ENCODE measurements at places on chromosomes 4 and X.

DNA sequence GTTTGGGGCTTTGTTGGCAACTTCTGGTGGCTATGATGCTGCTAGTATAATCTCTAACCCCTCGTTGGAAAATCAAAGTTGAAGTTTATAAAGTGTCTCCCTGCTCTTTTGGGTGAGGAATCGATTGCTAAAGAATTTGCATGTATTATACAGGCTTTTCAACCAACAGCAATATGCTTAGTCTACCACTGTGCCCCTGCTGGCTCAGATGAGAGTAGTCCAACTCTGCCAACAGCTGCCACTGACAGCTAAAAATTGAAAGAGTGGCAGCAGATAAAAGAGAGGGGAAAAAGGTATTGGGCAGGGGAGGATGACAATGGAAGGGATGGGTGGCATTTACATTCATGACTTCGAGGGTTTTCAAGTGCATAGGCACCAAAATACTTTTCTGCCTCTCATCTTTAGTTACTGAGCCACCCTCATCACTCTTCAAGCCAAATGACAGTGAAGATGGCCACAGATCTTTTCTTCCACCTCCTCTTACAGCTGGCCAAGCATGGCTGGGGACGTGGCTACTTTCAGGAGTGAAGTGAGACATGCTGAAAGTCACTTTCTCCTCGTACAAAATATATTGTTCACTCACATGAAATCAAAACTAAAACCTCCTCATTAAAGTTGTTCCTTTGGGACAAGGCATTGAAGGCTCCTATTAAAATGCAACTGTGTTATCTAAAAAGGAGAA, 2.7 kb upstream of the GRIA3 start:
- no peak for ATAC-seq

GRCh38 chr4:166724369-166724768, 509.9 kb downstream of the SPOCK3 start:
- no peak for ATAC-seq

GRCh38 chr4:145709336-145709735, 29.4 kb downstream of the C4orf51 start:
- no peak for ATAC-seq

GRCh38 chr4:121127100-121127499, 37.0 kb downstream of the TNIP3 start:
- no peak for ATAC-seq

DNA sequence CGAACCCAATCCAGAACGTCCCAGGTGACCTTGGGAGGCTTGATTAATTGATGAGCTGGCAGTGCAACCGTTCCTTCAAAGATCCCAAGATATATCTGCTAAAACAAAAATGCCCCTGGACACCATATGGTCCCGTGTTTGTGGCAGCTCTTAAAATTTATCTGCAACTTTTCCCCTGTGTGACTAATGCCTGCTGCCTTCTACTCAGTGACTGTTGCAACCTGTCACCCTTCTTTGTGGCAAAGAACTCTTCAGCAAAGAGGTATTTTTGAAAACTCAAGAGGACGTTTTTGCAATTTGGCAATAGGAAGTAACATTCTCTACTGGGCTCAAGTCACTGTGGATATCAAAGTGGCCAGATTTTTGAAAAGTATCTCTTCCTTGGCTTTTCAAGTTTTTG, 75.8 kb upstream of the SOD3 start:
- no peak for ATAC-seq

DNA sequence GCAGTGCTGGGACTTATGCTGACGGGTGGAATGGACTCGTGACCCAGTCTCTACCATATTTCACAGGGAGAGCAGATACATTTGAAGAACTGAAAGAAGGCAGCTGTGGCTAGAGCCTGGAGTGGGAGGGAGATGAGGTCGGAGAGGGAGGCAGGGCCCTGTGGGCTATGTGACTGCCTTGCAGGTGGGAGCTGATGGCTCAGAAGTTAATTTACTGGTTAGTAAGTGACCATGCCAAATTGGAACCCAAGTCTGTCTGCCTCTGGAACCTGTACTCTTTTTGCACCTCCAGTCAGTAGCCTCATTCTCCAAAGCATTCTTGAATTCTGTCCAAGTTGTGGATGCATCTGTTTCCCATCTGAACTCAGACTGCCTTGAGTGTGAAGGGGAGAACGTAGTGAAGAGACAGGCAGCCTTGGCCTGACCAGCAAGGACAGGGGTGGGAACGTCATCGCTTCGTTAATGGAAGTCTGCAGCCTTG, 92.3 kb downstream of the REPS2 start:
- peak; percentile 92 for ATAC-seq

- ATAC-seq, result no peak
These were observed 149.8 kb downstream of the CHM start for GRCh38 chrX:85897362-85898126.

DNA sequence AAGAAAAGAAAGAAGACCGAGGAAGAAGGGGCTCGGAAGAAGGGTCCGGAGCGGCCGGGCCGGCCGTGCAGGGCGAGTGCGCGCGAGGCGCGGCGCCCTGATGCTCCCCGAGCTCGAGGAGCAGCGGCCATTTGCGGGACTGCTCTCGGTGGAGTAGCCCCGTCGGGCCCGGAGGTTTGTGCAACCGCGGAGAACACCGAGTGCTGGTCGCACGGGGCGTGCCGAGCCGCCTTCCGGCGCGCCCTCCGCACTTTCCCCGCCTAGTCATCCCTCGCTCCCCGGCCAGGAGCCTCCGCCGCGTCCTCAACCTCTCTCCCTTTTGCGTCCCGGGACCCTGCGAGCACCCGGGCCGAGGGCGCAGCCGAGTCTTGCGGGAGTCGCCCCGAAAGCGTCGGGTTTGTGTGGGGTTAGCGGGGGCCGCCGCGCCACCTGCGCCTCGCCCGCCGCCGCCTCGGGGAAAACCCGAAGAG, 127.4 kb downstream of the LAS1L start:
- ATAC-seq, result no peak

DNA sequence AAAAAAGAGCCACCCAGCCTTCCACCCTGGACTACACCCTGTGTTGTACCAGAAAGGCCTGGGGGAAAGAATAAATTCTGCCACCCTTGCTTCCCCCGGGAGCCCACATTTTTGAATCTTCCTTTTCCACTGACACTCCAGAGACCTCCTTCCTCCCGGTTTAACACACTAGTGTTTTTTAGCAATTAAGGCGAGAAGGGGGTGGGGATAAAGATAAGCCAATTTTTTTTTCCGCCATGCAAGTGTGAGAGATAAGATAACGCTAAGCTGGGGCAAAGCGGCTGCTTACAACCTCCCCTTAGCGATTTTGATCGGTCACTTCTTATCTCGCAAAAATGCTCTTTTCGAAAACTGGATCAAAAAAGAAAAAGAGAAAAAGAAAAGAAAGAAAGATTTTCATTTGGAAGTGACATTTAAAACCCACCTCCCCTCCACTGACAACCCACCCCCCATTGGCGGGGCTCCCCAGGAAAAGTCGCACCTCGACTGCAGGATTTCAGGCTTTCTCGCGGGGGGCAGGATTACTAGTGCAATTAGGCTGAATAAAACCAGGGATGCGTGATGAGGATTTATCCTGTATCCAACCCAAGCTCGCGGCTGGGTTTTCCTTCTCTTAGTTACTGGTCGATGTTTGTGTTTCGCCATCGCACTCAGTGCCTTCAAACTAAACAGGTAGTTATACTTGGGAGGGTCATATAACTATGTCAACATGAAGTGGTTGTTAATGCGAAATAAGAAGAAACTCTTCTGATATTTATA, 6.0 kb upstream of the BCOR start:
- ATAC-seq, result no peak

GRCh38 chr4:44532851-44533250, 84.2 kb upstream of the KCTD8 start:
- no peak for ATAC-seq

DNA sequence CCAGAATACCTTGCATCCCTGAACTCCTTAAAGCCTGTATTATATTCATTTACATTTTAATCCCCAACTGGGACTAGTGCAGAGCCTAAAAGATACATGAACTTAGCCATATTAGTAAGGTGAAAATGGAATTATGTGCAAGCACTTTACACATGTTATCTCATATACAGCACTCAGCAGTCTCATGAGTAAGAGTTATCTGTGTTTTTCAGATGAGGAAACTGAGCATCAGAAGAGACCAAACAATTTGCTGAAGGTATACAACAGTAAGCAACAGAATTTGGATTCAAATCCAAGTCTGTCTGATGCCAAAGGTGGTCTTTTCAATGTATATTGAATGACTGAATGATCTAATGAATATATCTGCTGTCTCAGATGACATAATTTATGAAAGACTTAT, 12.3 kb downstream of the ATP7A start:
- ATAC-seq, result no peak

GRCh38 chr4:185723631-185724260, 88.2 kb downstream of the SORBS2 start:
- no peak for ATAC-seq

DNA sequence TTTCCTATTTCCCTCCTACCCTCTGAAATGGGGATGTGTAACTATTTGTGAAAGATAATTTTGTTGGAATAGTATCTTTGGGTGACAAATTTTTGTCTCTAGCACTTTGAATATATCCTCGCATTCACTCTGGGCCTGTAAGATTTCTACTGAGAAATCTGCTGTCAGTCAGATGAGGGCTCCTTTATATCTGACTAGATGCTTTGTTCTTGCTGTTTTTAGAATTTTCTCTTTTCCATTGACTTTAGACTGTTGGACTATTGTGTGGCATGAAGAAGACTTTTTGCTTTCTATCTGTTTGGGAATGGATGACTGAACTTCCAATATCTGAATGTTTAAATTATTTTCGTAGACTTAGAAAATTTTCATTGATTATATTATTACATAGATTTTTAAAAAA, 54.2 kb upstream of the GRID2 start:
- ATAC-seq, result no peak

DNA sequence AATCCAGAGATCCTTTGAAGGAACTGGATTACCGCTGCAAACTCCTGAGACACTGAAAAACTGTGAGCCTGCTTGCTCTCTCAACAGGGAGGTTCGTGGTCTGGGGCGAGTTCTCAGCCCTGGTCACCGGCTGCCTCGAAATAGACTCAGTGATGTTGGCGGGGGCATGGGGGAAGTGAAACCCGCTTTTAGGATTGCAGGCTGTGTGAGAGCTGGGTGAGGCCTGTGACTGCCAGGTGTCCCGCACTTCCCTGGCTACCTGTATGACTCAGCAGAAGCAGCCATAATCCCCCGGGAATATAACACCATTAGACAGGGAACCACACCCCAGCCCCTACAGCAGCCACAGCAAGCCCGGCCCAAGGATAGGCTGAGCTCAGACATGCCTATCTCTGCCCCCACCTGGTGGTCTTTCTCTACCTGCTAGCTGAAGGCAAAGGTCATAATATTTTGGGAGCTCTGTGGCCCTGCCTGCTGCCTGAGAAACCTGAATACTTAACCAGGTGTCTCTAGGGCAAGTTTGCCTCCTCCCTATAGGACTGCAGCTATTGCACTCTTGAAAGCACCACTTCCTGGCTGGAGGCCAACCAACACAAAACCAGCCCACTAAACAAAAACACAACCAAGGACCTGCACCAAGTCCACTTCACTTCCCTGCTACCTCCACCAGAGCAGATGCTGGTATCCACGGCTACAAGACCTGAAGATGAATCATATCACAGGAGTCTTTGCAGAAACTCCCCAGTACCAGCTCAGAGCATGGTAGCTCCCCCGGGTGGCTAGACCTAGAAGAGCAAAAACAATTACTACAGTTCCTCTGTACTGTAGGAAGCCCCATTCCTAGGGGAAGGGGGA, 202.0 kb downstream of the RRAGB start:
- no peak for ATAC-seq

GRCh38 chrX:50003927-50004326, 81.5 kb downstream of the CLCN5 start:
- no peak for ATAC-seq

GRCh38 chr4:8314691-8315255, 45.2 kb downstream of the HTRA3 start:
- no peak for ATAC-seq
